Stimulated activated naive CD4-positive, alpha-beta T cell treated with Interleukin-2 at 50 U/mL for 16 hours (primary cell): ENCODE measurements at places on chromosomes 11 and 22.

GRCh38 chr11:42849362-42849761 lies 462.4 kb upstream of the API5 start:
- no peak for DNase-seq

- DNase-seq = no peak
Observed at GRCh38 chr11:106988151-106989077, 29.9 kb downstream of the GUCY1A2 start.

- DNase-seq = no peak
Observed at GRCh38 chr11:102171101-102171500, 60.9 kb downstream of the YAP1 start.

- DNase-seq = no peak
Observed at GRCh38 chr11:67366961-67367760, 6.2 kb downstream of the CLCF1 start.

DNA sequence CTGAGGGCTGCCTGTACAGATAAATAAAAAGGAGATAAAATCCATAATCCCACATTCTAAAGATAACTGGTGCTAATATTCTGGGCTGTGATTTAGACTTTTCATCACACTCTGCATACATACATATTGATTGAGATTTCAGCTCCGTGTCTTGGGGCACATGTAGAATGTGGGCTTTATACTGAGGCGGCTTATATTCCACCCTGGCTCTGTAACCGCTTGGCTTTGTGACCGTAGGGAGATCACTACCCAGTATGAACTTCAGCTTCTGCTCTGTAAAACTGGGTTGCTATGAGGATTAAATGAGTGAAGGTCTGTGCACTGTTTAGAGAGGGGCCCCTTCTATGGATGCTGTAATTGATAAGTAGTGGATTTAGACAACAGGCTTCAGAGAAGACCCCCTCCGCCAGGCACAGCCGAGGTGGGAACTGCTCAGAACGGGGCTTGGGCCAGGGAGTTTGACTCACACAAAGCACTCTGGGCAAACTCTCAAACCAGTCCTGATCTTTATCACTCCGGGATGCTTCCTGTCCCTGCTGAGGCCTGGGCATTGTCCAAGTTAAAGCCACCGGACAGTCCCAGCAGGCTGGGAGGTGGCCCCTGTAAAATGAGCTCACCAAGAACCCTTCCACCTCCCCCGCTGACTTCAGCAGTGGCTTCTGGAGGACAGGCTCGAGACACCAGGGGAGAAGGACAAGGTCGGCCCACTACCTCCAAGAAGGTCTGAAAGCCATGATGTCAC lies 17.2 kb downstream of the KIAA1671 start:
- no peak for DNase-seq

GRCh38 chr11:45669146-45669545 lies 3.7 kb upstream of the CHST1 start:
- no peak for DNase-seq

GRCh38 chr11:129457321-129457720 lies 81.7 kb downstream of the BARX2 start:
- no peak for DNase-seq

DNA sequence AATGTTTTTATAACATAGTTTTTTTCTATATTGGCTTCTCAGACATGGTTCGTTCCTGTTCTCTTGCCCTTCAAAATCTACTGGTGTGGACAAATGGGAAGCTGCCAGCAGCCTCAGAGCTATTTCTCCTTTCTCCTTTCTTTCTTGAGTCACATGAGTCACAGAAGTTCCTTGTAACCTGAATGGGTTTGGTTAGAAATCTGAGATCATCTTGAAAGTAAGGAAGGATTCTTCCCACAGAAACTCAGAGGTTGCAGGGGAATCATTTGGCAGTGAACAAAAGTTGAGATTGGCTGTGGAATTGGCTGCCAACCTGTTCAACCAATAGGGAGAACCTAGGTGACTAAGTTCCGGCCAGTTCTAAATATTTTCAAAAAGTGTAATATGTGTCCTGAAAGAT lies 12.5 kb downstream of the PLET1 start:
- DNase-seq = no peak

GRCh38 chr22:44406341-44407170 lies 91.5 kb downstream of the RTL6 start:
- no peak for DNase-seq

DNA sequence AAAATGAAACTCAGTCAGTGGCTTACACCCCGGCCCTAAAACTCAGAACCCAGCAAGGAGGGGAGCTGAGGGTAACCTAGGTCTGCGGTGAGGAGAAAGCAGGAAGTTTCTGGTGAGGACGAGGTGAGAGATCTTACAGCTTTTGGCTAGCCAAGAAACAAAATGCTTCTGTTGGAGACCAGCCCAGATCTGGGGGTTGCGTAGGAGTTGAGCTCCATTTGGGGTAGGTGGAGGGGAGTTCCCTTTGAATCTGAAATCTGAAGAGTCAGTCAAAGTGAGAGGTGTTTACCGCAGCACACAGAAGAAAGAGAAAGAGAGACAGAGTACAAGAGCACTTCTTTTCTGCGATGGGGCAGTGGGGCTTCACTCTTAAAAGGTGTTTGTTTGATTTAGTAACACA lies 29.6 kb downstream of the EHF start:
- peak; percentile 87 for DNase-seq
